Activated CD4-positive, alpha-beta T cell treated with anti-CD3 and anti-CD28 coated beads for 4 hours (primary cell): ENCODE measurements at places on chromosomes 12 and 14.
A peak's percentile ranks its signal among the peaks of the same experiment; 100 is the strongest.

GRCh38 chr14:37466623-37467088 lies 128.4 kb downstream of the FOXA1 start:
- no peak for DNase-seq

DNA sequence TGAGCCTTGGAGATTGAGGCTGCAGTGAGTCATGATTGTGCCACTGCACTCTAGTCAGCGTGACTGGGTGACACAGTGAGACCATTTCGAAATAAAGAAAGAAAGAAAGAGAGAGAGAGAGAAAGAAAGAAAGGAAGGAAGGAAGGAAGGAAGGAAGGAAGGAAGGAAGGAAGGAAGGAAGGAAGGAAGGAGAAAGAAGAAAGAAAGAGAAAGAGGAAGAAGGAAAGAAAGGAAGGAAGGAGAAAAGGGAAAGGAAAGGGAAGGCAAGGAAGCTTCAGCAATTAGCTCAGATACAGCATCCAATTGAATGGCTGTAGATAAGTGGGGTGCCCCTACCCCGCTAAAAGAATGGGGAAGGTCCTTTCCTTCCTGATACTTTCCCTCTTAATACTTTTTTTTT lies 9.5 kb upstream of the NAA30 start:
- no peak for DNase-seq

DNA sequence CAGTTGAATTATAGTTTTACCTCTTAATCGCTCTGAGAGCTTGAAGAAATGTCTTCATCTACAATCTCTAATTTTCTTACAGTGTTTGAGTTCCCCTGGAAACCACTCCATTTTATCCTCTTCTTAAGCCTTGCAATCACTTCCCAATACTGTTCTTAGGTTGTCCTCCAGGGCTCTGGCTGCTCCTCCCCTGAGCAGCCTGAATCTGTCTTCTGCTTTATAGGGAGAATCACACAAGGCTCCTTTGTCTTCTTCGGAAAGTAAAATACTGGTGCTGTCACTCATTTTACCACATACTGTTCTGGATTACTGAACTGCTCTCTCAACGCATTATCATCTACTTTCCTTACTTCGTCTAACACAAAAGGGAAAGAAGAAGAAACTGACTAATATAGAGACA lies 133.7 kb downstream of the MDGA2 start:
- no peak for DNase-seq

DNA sequence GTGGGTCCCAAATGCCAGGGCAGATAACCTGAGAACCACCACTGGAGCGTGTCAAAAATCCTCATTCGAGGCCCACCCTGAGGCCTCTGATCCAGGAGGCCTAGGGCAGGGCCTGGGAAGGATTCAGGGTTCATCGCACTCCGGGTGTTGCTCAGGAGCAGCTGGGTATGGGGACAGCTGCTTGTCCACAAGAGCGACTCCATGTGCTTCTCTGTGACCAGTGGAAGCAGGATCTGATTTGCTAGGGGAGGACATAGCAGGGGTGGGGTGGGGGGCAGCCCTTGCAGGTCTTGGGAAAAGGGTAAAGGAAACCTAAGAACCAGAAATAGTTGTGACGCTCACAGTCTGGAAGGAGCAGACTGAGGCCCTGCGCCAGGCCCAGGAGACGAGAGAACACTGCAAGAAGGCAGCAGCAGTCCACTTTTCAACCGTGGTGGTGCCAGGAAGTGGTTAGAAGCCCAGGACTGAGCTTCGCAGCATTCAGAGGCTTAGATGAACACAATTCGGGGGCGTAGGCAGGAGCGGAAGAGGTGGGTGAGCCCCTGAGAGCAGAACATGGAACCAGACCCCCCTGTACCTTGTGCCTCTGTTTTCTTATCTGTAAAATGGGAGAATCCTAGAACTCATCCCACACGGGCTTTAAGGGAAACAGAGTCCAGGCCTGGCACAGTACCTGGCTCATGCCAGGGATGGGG lies 33.7 kb downstream of the ITPK1 start:
- DNase-seq: peak; percentile 12

DNA sequence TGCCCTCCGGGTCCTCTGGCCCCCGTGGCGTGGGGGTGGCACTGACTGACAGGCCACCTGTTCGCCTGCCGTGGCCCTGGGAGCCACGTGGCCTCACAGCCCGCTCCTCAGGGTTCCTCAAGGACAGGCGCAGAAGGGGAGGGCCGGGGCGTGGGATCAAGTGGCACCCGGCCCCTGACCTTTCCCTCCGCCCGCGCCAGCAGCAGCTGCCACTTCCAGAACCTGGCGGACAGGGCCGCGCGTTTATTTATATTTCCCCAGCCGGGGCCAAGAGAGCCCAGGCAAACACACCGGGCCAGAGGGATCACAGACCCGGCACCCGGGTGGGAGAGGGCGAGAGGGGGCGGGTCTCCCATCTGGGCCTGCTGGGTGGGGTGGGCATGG lies 92.6 kb downstream of the RFLNA start:
- DNase-seq: no peak

DNA sequence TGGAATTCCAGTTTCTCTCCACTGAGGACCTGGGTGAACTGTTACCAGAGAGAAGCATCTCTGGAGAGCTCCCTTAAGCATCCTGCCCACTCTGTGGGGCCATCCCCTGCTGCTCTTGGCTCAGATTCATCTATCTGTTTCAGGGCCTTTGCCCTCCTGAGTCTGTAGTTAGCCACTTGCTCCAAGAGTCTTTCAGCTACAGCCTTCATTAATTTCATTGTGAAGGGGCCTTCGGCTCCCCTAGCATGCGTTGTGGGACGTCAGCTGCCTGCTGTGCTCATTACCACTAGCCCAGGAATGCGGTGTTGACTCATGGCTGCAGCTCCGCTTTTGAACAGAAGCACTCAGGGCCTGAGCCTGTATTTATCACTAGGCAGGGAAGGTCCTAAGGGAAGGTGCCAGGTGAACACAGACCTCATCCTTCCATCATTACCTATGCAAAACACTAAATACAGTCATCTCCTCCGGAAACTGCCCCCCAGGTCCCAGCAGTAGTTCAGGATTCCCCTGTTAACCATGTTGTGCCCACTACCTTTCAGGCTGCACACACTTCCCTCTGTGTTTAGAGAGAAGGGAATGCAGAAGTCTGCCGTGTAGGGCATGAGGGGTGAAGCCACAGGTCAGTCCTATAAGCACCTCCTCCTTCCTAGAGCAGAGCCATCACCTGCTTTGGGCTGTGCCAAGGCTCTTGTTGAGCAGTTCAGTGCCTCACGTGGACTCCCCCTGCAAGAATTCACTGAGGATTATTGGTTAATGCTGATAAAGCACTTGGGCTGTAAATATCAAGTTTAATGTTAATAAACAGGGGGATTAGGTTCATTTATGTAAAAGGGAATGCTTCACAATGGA lies 191.4 kb downstream of the CACNA1C start:
- DNase-seq: no peak

GRCh38 chr14:101061411-101062064 lies 158.0 kb upstream of the RTL1 start:
- DNase-seq: no peak
